Tongue (tissue), 3 donors: ENCODE measurements at places on chromosomes 6 and 20.

GRCh38 chr20:44467289-44467883 lies 8.3 kb upstream of the TTPAL start:
- DNase-seq = no peak

- DNase-seq = no peak
Measured at GRCh38 chr20:32010666-32011065, 428 bp downstream of the CCM2L start.

DNA sequence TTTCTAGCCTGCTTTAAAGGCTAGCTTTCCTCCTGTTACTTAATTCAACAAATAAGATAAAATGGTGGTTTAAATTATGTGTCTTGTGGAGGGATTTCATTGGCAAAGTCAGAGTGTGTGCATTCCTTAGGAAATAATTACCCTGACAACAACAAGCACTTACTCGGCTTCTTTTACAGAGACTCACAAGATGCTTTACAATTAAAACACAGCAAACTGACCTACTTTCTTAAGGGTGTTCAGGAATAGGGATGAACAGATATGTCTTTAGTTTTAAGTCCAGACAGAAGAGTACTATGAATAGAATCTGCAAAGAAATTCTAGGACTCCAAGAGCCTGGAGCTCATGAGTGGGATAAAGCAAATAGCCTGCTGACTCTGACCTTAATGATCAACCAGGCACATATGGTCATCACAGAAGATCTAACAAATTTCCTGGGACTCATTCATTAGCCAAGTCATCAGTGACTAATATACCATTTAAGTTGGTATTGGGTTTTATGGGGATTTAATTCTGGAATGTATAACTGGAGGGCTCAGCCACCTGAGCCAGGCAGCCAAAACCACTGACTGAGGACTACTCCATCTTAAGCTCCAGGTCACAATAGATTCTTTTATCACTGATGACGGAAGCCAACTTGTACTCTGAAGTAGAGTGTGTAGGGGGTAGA lies 161.8 kb upstream of the RIMS1 start:
- no peak for DNase-seq

DNA sequence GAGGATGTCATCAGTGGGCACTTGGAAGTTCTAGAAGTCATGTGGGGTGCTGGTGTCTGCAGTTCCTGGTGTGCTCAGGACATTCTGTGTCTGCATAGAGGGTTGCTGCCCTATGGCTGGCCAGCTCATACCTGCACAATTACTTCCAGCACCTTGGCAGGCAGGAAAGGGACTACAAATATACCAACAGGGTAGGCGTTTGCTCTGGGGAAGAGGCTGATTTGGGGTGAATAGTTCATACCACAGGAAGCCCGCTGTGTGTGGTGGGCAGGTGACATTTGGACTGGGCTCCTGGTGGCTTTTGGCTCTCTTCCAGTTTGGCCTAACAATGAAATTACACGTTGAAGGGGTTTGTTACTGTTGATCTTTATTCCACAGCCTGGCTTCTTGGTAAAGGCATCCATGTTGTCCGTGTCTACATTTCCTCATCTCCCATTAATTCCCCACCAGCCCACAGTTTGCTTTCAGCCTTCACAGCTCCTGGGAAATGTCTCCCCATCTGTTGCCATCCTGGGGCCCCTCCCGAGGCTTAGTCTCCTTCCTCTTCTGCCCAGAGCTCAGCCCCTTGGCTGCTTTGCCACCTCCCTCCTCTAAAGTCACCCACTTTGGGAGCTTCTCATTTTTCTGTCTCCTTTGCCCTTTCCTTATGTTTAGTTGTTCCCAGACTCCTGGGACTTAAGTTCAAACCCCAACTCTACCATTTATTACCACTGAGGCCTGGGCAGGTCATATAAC lies 88.1 kb downstream of the RSPH3 start:
- DNase-seq = no peak

DNA sequence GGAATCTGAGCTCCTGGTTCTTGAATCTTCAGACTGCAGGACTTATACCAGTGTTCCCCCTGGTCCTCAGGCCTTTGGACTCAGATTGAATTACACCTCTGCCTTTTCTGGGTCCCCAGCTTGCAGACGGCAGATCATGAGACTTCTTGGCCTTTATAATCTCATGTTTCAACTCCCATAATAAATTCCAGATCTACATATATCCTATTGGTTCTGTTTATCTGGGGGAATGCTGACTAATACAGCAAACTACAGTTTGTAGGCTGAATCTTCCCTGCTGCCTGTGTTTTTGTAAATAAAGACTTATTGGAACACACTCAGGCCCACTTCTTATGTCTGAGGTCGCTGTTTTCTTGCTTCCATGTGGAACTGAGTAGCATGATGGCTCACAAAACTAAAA lies 184.7 kb downstream of the HDGFL1 start:
- no peak for DNase-seq

DNA sequence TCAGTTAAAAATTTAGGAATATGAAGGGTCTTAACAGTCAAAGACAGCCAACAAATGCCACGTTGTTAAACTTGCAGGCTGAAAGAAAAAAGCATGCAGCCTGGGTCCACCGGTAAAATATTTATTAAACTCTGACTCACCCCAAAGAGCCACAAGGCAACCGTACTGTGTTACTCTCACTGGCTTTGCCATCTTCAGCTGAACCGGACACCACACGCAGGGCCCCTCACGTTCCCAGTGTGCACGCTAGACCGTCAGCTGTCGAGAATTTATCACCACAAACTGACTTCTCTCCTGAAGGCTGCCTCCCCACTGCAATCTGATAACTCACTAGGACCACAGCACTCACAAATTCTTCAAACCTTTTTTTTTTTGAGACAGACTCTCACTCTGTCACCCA lies 30.7 kb downstream of the HUS1B start:
- DNase-seq = peak; percentile 90

DNA sequence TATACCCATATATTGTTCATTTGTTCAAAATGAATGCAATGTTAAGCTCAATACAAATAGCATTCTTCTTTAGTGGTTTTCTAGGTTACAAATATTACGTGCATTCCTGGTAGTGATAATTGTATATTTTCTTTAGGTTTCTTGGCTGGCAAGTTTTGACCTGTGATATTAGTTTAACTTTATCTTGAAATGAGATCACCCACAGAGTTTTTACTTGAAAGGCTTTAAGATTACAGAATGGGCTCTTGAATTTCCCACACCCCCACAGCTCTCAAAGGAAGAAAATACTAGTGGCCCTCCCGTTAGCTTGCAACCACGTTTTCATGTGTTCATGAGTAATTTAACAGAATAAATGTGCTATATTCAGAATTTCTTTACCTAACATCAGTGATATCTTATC lies 1315.5 kb upstream of the GJE1 start:
- DNase-seq = no peak

- DNase-seq = peak; percentile 26
Measured at GRCh38 chr6:26268659-26269402, 96.2 kb upstream of the BTN3A2 start.

GRCh38 chr6:163355426-163355991 lies 59.0 kb upstream of the QKI start:
- peak; percentile 44 for DNase-seq

- DNase-seq = peak; percentile 3
Measured at GRCh38 chr6:81682235-81682795, 70.2 kb downstream of the TENT5A start.
